HTR-8/SVneo (cell line): ENCODE measurements at places on chromosomes 6 and 20.

DNA sequence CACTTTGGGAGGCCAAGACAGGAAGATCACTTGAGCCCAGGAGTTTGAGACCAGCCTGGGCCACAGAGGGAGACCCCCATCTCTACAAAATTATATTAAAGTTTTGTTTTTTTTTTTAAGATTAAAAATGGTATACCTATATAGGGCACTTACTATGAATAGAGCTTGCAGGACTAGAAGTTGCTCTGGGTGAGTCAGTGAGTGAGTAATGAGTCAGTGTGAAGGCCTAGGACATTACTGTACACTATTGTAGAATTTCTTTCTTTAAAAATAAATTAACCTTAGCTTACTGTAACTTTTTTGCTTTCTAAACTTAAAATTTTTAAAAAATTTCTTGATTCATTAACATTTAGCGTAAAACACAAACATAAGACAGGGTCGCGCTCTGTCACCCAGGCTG lies 29.7 kb downstream of the STK35 start:
- DNase-seq: no peak

GRCh38 chr6:15465212-15465611 lies 197.6 kb downstream of the DTNBP1 start:
- DNase-seq: no peak

DNA sequence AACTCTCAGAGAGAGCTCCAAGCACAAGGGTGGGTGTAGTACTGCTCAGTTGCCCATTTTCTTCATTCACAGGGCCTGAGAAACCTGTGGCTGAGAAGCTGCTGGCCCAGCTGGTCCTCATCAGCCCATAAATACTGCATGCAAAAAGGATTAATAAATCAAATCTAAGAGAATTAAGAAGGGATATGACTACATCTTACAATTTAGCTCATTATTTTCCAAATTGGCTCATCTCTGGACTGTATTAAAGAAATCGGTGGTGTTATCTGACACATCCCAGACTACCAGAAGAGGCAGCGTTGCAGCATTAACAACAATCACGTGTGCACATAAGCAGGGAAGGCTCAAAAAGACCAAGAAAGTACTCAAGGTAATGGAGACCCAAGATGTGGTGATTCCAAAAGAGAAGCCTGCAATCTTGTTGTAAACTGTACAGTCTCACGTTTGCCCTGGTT lies 90.7 kb downstream of the CD24 start:
- DNase-seq: no peak

GRCh38 chr6:149368065-149368464 lies 32.0 kb upstream of the SUMO4 start:
- DNase-seq: no peak

GRCh38 chr6:24907919-24908649 lies 27.7 kb downstream of the RIPOR2 start:
- DNase-seq: no peak

- DNase-seq: no peak
These were observed 88.0 kb upstream of the ADGRF1 start for GRCh38 chr6:47130086-47130485.

GRCh38 chr6:166485651-166486535 lies 100.6 kb downstream of the RAMACL start:
- DNase-seq: no peak

DNA sequence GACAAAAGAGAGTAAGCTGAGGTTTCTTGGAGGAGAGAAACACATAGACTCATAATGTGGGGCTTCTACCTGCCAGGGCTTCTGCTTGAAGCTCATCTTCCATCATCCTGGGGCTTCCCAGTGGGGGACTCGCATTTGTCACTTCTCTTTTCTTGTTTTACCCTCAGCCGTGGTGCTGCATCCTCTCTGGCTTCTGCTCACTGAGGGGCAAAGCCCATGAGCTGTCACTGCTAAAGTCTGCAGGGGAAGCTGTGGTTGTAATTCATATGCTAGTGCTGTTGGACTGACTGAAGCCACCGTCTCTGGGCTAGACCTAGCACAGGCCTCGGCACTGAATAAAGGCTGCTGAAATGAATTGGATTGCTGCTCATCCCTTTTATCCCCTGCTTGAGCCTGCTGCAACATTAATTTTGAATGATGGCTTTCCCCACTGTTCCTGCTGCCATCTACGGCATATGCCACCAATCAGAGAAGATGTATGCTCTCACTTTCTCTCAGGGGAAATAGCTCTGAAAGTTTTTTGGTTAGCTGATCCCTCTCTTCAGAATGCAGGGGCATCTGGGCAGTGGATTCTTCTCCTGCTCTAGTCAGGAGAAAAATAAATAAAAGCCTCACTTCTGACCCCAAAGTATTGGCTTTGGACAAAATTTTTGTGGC lies 568.4 kb upstream of the MAP3K7 start:
- no peak for DNase-seq

DNA sequence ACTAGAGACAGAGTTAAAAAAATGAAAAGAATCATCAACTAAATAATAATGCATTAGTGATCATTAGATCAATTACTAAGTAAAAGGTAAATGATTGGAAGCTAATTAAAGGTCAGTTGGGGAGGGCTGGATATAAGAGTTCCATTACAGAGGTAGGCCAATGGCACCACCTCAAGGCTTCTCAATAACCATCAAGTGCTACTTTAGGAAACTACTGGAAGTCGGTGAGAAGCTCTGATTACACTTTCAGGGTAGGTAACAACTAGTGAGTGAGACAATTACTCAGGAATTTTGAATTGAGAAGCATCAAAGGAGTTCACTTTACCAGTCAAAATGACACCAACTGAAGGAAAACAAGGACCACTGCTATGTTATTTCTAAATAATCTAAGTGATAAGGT lies 90.2 kb upstream of the HDAC2 start:
- no peak for DNase-seq
